A549 treated with CORT108297 at 1 μM for 4 hours (cell line): ENCODE measurements at places on chromosomes 11 and 22. TPM values are rescaled to one million over a fixed set of nuclear protein-coding genes. Genes with fewer than 3 reads are reported as not detected.

The LDHAL6A gene
- total RNA-seq, result not detected in 5 replicates

The POLD3 gene
- 14.6 to 19.0 TPM (median 17.7 TPM) in 5 replicates for total RNA-seq

The JAML gene
- total RNA-seq, result not detected in 5 replicates

The SPDYC gene
- total RNA-seq, result not detected in 5 replicates

The SEC14L6 gene
- total RNA-seq, result 0.03 TPM in 1 of 5 replicates, not detected in the others

The TPH1 gene
- 0.03 to 0.04 TPM (median 0.03 TPM) in 4 of 5 replicates, not detected in the other for total RNA-seq

The RRM1 gene
- 74.6 to 96.8 TPM (median 78.3 TPM) in 5 replicates for total RNA-seq

The APBB1 gene
- total RNA-seq, result 16.5 to 20.3 TPM (median 20.1 TPM) in 5 replicates

The MAPK12 gene
- 19.3 to 29.1 TPM (median 25.8 TPM) in 5 replicates for total RNA-seq

The BTBD10 gene
- total RNA-seq, result 37.7 to 57.4 TPM (median 43.3 TPM) in 5 replicates

The OR2AG2 gene
- total RNA-seq, result 0.05 TPM in 2 of 5 replicates, not detected in the others

The DMC1 gene
- total RNA-seq, result 2.6 to 5.5 TPM (median 5.0 TPM) in 5 replicates

The SMTNL1 gene
- total RNA-seq, result not detected in 5 replicates

The MAFF gene
- 12.8 to 21.1 TPM (median 14.1 TPM) in 5 replicates for total RNA-seq

The CABP4 gene
- 0.03 TPM in 1 of 5 replicates, not detected in the others for total RNA-seq

The TUBA8 gene
- total RNA-seq, result 0.35 to 1.0 TPM (median 0.63 TPM) in 5 replicates

The CLNS1A gene
- 150 to 193 TPM (median 154 TPM) in 5 replicates for total RNA-seq

The CST6 gene
- total RNA-seq, result not detected in 5 replicates

The GPR83 gene
- 0.03 to 0.08 TPM (median 0.05 TPM) in 5 replicates for total RNA-seq

The NXPE1 gene
- not detected in 5 replicates for total RNA-seq

The PKP3 gene
- total RNA-seq, result 26.3 to 41.8 TPM (median 39.9 TPM) in 5 replicates

The TRPM5 gene
- not detected in 5 replicates for total RNA-seq

The SHANK3 gene
- 3.0 to 5.7 TPM (median 4.6 TPM) in 5 replicates for total RNA-seq

The UBQLNL gene
- total RNA-seq, result 0.04 TPM in 1 of 5 replicates, not detected in the others

The OR10D3 gene
- total RNA-seq, result not detected in 5 replicates

The OSM gene
- 0.05 TPM in 1 of 5 replicates, not detected in the others for total RNA-seq

The ANO9 gene
- total RNA-seq, result 0.55 to 1.8 TPM (median 1.0 TPM) in 5 replicates

The EFCAB6 gene
- total RNA-seq, result 0.38 to 0.62 TPM (median 0.51 TPM) in 5 replicates

The OR5AL1 gene
- total RNA-seq, result not detected in 5 replicates

The C11orf91 gene
- total RNA-seq, result 0.35 to 1.8 TPM (median 1.4 TPM) in 5 replicates

The LSP1 gene
- 0.55 to 2.7 TPM (median 1.6 TPM) in 5 replicates for total RNA-seq

The NCF4 gene
- total RNA-seq, result 0.07 TPM in 1 of 5 replicates, not detected in the others

The UCP2 gene
- total RNA-seq, result 71.6 to 85.6 TPM (median 79.9 TPM) in 5 replicates

The CRYBB3 gene
- 0.22 TPM in 1 of 5 replicates, not detected in the others for total RNA-seq

The SLC37A2 gene
- total RNA-seq, result 0.12 to 0.17 TPM (median 0.13 TPM) in 4 of 5 replicates, not detected in the other

The SLC22A8 gene
- not detected in 5 replicates for total RNA-seq

The IL17REL gene
- 0.03 to 0.04 TPM in 2 of 5 replicates, not detected in the others for total RNA-seq

The NADSYN1 gene
- total RNA-seq, result 37.5 to 50.3 TPM (median 48.7 TPM) in 5 replicates

The CLDN5 gene
- not detected in 5 replicates for total RNA-seq

The LGR4 gene
- 31.6 to 41.7 TPM (median 38.2 TPM) in 5 replicates for total RNA-seq

The MTA2 gene
- 82.3 to 87.1 TPM (median 85.2 TPM) in 5 replicates for total RNA-seq

The RBM14 gene
- 60.9 to 82.1 TPM (median 70.9 TPM) in 5 replicates for total RNA-seq

The PANX2 gene
- total RNA-seq, result 4.6 to 7.9 TPM (median 7.1 TPM) in 5 replicates

The EFEMP2 gene
- 0.77 to 1.4 TPM (median 1.2 TPM) in 5 replicates for total RNA-seq

The NRXN2 gene
- 0.15 to 0.40 TPM (median 0.23 TPM) in 5 replicates for total RNA-seq

The PRG3 gene
- total RNA-seq, result not detected in 5 replicates

The THY1 gene
- total RNA-seq, result 11.6 to 15.3 TPM (median 13.7 TPM) in 5 replicates

The DCDC1 gene
- 0.28 to 0.69 TPM (median 0.57 TPM) in 5 replicates for total RNA-seq

The CCDC117 gene
- total RNA-seq, result 9.2 to 12.4 TPM (median 10.8 TPM) in 5 replicates

The MGAT3 gene
- 0.28 to 0.57 TPM (median 0.47 TPM) in 5 replicates for total RNA-seq

The HBB gene
- not detected in 5 replicates for total RNA-seq

The TENM4 gene
- total RNA-seq, result 0.02 to 0.15 TPM (median 0.13 TPM) in 4 of 5 replicates, not detected in the other
